ENCODE measurements at places on chromosomes 12 and 14. TPM values are rescaled to one million over a fixed set of nuclear protein-coding genes. Genes with fewer than 3 reads are reported as not detected.

DNA sequence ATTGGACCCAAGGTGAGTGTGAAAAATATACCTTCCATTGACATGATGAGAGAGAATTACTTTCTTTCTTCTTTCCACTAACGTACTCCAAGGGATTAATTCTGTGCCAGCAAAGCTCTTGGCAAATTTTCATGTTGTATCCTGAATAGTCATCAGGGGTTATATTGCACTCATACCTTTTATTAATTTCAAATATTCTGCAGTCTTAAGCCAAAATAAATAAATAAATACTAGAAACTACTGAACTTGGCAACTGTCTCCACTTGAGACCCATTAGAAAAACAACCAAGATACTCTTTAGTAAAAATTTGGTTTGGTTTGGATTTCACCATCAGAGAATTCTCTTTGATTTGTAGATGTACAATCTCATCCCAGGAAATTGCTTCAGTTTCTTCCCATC is 22.1 kb upstream of the CLEC14A start:
- DNase-seq, result no peak

- DNase-seq, result no peak
Measured at GRCh38 chr12:20245491-20245890, 122.8 kb upstream of the PDE3A start.

The SIVA1 gene
- 54.4 TPM for total RNA-seq

DNA sequence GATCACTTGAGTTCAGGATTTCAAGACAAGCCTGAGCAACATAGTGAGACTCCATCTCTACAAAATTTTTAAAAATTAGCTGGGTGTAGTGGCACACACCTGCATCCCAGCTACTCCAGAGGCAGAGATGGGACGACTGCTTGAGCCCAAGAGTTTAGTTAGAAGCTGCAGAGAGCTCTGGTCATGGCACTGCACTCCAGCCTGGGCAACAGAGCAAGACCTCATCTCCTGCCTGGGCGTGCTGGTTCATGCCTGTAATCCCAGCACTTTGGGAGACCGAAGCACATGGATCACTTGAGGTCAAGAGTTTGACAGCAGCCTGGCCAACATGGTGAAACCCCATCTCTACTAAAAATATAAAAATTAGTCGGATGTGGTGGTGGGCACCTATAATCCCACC is 20.2 kb downstream of the CLIP1 start:
- DNase-seq, result no peak

The IFNG-AS1 gene
- not detected for total RNA-seq

- DNase-seq, result no peak
Measured at GRCh38 chr12:69475237-69475975, 5.2 kb downstream of the FRS2 start.

- DNase-seq, result no peak
Measured at GRCh38 chr12:102948941-102949352, 8.5 kb upstream of the ASCL1 start.
